COR-L47 (cell line): ENCODE measurements at places on chromosomes 11 and 22.
A peak's percentile ranks its signal among the peaks of the same experiment; 100 is the strongest.

- peak; percentile 59 for DNase-seq
Measured at GRCh38 chr22:49137206-49137840, 690.4 kb downstream of the BRD1 start.

- DNase-seq, result no peak
Measured at GRCh38 chr22:37419969-37420685, 7.2 kb downstream of the ELFN2 start.

DNA sequence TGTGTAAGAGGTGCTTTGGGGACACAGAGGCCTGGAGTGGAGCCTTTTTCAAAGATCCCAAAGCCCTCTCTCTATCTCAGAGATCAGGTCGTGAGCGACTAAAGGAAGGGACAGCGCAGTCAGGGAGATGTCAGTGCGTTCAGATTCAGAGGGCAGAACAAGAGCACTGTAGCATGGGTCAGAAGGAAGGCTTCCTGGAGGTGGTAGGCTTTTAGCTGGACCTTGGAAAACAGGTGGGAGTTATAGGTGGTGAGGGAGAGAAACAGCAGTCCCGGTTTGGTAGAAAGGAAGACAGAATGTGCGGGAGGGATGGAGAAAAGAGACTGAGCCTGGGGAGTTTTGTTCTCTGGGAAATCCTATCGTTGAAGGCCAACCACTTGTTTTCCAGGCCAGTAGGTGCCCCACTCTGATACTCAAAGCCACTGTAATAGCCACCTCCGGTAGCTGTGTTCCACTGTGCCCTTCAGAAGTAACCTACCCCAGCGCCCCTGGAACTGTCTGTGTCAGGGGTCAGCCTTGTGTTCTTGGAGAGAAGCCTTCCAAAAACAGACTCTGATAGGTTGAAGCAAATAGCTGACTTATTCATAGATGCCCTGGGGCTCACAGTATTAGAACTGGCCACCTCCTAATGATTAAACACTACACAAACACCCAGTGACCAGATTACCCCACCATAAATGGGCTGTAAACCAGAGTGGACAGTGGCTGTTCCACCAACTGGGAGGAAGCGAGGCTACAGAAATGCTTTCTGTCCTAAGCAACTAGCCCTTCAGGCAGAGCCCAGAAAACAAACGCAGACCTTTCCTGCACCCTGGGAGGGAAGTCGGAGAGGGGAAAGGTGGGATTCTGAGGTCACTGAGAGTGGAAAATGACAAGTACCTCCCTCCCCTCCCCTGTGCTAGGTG lies 157.7 kb downstream of the DBX1 start:
- no peak for DNase-seq

GRCh38 chr11:96317571-96317970 lies 25.4 kb downstream of the MAML2 start:
- DNase-seq, result no peak

GRCh38 chr11:29282088-29282487 lies 734.7 kb downstream of the KCNA4 start:
- no peak for DNase-seq

DNA sequence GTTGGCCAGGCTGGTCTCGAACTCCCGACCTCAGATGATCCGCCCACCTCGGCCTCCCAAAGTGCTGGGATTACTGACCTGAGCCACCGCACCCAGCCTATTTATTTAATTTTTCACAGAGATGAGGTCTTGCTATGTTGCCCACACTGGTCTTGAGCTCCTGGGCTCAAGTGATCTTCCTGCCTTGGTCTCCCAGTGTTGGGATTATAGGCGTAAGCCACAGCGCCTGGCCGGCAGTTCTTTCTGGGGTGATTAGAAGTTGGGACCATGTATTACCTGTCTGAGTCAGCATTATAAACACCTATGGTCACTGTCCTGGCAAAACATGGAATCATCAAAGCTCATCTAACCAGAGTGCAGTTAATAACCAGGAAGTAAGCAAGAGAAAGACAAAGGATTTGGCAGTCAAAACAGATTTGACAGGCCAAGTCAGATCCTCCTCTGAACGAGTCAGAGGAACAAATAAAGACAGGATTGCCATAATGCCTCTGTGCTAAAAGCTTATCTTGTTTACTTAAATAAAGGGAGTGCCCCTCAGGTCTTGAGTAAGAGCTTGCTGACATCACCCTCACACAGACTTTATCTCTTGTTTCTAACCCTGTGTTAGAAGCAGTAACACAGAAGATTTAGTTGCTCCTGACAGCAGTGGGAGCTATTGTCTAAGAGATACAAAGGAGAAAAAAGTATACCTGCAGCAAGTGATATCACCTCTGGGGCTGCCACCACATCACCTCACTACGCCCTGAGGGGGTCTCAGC lies 3.7 kb downstream of the SERPIND1 start:
- DNase-seq, result peak; percentile 76

GRCh38 chr11:112460141-112460540 lies 199.5 kb upstream of the PLET1 start:
- DNase-seq, result no peak

DNA sequence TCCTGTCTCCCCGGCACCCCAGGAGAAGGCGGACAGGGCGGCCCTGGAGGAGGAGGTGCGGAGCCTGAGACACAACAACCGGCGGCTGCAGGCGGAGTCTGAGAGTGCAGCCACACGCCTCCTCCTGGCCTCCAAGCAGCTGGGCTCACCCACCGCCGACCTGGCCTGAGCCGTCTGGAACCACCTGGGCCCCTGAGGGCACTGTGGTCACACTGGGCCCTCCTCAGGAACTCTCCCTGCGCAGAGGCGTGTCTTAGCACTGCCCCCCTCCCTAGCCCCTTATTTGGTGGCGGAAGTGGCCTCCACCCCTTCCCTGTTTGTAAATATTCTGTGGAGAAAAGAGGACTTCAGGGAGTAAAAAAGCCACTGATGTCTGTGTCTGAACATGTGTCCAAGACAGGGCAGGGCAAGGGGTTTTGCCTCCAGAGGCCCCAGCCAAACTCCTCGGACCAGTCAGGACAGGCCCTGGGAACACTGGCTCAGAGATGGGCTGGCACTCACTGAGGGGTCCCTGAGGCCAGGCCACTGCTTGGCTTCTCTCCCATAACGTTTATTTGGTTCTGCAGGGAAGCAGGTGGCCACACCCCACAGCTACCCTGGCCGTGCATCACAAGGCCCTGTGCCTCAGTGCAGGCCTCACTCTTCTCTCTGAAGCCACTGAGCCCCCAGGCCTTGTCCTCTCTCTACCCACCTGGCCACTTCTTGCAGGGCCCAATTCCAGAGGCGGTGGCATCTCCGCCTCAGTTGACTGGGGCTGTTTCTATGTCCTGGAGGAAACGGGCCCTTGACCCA lies 12.0 kb downstream of the RELA start:
- DNase-seq, result no peak

DNA sequence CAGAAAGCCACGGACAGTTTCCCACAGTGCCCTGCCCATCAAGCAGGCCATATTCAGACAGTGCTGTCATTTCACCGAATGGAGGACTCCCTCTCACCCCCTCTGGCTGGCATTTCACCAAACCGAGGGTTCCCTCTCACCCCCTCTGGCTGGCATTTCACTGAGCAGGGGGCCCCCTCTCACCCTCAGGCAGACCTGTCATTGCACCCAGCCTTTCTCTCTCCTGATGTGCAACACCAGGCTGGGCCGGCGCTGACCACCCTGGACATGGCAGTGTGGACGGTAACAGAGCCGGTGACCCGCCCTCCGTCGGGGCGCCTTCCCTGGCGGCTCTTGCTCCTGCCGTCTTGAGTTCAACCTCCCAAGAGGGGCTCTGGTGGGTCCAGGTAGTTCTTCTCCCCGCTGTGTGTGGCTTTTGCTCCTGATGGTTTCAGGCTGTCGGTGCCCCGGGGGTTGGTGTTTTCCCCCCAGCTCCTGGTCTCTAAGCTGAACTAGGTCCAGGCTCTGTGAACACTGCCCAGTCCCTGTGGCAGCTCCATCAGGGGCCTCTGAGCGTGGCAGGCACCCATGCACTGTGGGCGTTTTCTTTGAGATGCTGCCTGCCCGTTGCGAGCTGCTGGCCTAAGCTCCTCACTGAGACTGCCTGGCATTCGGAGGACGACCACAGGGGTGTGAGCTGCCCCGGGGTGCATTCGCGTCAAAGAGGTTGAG lies 46.9 kb downstream of the SMIM38 start:
- no peak for DNase-seq

DNA sequence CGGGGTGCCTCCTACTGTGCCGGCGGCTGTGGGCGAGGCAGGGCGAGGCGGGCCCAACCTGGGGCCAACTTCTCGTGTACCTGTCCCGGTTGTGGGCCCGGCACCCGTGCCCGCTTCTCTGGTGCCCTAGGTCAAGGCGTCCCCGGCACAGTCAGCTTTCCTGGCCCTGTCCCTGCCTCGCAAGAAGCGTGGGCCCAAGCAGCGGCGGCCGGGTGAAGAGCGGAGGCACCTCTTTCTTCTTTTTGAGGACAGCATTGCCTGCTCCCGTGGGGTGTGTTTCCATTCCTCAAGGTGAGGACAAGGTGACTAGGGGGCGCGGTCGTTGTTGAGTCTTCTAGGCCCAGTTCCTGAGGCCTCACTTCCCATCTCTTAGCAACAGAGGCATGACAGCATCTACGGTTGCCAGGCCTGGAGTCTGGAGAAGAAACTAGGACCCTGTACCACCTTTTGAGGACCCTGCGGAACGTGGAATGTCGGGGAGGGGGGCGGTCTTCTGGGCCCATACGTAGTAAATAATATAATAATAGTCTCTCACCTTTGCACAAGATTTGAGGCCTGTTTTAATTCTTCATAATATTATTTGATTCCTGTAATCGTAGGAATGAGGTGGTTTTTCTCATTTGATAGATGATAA lies 418 bp downstream of the ACO2 start:
- DNase-seq, result no peak

DNA sequence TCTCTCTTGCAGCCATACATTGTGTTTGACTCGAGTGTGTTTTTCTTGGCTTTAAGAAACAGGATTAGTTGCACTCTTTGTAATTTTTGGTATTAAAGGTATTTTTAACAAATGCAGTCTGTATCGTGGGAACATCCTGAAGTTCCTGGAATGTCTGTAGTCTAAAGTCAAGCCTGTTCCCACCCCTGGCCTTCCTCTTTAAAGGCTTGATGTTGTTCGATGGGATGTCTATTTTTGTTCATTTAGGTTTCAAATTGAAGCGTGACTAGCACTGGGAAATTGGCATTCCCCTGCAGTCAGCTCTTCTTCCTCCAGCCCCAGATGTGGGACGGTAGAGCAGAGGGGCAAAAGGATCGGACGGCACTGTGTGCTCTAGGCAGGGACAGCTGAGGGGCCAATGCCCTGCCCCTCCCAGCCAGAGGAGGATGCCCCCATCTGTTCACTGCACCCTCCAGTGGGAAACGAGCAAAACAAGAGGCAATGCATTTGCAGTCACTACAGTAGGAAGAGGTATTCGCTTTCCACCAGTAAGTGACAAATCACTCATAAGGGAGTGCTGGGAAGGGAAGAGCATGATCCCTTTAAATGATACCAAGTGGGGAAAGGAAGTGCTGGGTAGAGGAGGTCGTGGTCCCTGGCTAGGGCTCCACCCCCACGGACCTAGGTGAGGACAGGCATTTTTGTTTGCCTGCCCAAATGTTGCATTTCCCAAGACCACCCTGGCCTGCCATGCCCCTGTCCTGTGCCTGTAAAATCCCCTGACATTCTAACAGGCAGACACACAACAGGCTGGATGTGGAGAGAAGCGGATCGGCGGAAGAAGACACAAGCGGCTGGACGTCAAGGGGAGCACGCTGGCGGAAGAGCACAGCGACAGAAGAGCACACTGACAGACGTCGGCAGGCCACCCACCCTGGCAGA lies 47.4 kb upstream of the SEPTIN5 start:
- DNase-seq, result no peak

GRCh38 chr22:37638391-37639069 lies 939 bp upstream of the SH3BP1 start:
- DNase-seq, result no peak

GRCh38 chr22:37428649-37429586 lies 1.6 kb upstream of the ELFN2 start:
- DNase-seq, result no peak

DNA sequence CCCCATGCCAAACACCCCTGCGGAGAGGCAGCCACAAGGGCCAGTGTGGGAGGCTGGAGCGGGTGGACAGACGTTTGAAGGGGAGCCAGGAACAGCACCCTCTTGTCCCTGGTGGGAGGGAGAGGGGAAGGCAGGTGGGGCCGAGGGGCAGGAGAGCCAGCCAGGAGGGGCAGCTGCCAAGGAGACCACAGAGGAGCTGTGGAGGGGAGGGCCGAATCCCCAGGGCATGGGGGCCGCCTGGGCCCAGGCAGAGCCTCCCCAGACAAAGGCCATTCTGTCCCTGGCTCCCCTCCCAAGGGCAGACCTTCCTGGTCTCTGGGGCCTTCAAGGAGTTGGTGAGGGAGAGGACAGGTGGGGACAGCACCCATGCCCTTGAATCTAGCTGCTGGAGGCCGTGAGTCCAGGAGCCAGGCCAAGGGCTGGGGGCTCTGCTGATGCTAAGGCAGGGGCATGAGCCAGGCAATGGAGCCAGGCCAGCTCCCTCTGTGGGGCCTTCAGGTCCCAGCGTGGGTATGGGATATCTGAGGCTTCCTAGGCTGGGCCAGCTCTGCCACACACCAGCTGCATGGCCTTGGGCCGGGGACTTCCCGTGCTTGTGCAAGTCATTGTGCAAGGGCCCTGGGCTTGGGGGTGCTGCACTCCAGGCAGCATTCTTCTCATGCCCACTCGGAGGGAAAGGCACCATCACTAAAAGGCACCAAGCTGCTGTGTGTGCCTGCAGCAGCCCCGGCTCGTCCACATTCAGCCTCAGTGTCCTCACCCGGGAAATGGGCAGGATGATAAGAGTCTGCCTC lies 11.4 kb downstream of the EMID1 start:
- no peak for DNase-seq

DNA sequence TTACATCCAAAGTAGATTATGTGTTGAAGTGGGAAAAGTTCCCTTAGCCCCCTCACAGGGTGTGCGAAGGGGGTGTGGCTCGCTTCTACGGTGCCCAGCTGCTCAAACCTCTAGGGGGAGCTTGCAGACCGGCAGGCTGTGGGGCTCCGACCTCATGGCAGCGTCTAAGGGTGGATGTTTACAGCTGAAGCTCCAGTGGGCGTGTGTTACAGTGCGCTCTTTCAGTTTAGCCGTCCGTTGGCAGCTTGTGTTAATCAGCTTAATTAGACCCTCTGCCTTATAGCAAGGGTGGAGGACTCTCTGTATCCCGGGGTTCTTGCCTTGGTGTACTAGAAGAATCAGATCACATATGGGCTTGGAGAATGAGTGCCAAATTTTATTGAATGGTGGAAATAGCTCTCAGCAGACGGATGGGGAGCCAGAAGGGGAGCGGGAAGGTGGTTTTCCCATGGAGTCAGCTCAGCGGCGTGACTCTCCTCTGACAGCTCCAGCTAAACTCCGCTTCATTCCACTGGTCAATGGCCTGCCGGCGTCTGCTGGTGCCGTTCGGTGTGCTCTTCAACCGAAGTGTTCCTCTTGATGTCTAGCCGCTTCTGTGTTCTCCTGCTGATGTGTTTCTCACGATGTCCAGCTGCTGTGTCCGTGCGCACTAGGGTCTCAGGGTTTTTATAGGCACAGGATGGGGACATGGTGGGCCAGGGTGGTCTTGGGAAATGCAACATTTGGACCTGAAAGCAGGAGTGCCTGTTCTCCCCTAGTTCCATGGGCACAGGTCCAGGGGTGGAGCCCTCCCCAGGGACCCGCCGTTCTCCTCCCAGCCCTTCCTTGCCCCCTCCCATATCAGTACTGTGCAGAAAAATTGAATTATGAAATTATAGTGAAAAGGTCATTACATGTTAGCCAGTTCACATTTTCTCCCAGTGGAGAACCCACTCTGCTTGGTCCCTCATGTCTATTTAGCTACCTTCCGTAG lies 28.6 kb upstream of the OR10G7 start:
- peak; percentile 78 for DNase-seq

- DNase-seq, result no peak
Measured at GRCh38 chr11:70760416-70761020, 362.2 kb downstream of the CTTN start.
